ENCODE measurements at places on chromosomes 6 and 20. TPM values are rescaled to one million over a fixed set of nuclear protein-coding genes. Genes with fewer than 3 reads are reported as not detected.

The HLA-DQB1 gene
- 0.63 TPM for total RNA-seq

The EPHA7 gene
- 82.6 TPM for total RNA-seq

The UBR2 gene
- total RNA-seq: 46.6 TPM

The PRDM1 gene
- 2.5 TPM for total RNA-seq

The RAET1L gene
- not detected for total RNA-seq

The OR10C1 gene
- not detected for total RNA-seq

The GPR31 gene
- not detected for total RNA-seq

The EBF4 gene
- total RNA-seq: 24.1 TPM

The CRISP3 gene
- total RNA-seq: not detected
